ENCODE measurements at places on chromosomes 11 and 22.

- DNase-seq: peak; percentile 72
Observed at GRCh38 chr11:75233754-75234172, 6.8 kb upstream of the TPBGL start.

- no peak for DNase-seq
Observed at GRCh38 chr11:1445741-1446445, 40.7 kb downstream of the MOB2 start.

- DNase-seq: no peak
Observed at GRCh38 chr22:30232716-30233218, 13.8 kb downstream of the LIF start.

DNA sequence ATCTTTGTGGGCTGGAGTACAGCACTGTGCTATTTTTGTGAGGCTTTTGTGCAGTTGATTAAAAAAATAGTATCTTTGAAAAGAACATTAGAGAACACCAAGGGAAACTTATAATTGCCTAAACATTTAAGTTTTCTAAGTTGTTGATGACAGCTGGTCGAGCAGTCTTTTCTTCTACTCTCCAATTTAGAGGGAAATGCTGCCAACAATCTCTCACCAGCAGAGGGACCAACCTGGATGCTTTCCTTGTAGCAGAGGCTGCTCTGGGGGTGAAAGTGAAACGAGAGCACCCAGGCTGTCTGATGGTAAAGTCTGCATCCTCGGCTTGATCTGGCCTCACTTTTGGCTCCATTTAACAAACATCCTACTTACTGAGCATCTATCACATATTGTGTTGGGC lies 1286.5 kb upstream of the TENM4 start:
- peak; percentile 33 for DNase-seq

DNA sequence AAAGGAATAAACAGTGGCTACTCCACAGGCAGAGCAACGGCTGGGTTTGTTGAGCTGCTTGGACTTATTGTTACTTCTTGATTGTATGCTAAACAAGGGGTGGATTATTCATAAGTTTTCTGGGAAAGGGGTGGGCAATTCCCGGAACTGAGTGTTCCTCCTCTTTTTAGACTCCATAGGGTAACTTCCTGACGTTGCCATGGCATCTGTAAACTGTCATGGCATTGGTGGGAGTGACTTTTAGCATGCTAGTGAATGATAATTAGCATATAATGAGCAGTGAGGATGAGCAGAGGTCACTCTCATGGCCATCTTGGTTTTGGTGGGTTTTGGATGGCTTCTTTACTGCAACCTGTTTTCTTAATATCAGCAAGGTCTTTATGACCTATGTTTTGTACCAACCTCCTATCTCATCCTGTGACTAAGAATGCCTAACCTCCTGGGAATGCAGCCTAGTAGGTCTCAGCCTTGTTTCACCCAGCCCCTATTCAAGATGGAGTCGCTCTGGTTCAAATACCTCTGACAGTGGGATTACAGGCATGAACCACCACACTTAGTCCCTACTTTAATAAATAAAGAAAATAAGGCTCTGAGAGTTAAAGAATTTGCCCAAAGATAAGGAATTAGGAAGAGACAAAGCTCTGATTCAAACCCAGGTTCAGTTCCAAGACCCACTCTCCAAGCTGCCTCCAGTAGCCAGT lies 65.6 kb upstream of the CLMP start:
- peak; percentile 41 for DNase-seq

DNA sequence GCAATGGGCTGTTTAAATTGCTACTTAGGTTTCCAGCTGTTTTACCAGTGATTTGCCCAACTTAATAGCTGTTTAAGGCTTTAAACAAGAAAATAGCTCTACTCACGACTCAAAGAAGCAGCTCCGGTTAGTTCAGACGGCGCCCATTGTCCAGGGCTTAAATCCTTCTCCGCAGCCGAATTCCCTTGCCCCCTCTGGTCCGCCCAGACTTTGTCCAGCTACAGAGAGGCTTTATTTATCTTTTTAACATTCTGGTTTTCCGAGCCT lies 20.9 kb upstream of the SCUBE1 start:
- DNase-seq: no peak

DNA sequence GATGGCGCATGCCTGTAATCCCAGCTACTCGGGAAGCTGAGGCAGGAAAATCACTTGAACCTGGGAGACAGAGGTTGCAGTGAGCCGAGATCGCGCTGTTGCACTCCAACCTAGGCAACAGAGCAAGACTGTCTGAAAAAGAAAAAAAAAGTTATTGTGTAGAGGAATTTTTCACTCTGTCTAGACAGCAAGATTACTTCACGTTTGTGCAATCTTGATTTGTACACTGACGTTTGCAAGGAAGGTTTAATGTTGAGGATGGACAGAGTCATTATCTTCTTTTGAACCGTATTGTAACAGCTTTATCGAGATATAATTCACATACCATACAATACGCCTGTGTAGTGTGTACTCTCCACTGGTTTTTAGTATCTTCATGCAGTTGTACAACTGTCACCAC lies 3.7 kb downstream of the CTTN start:
- DNase-seq: no peak

DNA sequence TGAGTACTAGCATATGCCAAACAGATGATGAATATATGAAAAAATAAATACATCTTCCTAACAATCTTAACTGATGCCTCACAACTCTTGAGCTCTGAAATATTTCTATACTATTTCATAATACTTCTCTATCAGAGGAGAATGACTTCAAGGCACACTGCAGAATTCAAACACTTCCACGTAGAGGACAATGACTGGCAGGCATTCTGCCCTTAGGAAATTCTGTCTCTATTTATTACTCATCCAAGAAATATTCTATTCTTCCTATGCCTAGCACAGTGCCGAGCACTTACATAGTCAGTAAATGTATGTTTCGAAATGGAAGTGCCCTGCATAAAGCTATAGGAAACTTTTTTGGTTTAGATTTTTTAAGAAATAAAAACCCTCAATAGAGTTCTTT lies 809.1 kb downstream of the DLG2 start:
- DNase-seq: peak; percentile 86

DNA sequence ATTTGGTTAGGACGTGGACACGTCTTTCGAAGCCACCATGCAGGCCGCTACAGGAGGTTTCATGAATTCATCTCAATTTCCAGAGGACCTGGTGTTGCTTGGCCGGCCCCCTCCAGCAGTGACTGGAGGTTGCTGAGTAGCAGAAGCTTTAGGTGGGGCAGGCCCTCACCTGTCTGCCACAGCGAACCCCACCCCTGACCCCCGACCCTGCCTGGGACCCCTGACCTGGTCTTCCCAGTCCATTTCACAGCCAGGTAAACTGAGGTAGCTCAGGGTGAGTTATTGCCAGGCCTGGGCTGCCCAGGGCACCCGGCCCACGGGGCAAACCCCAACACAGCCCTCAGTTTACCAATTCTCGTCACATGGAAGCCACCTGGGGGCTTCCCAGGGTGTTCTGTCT lies 39.1 kb upstream of the SMIM38 start:
- DNase-seq: no peak

DNA sequence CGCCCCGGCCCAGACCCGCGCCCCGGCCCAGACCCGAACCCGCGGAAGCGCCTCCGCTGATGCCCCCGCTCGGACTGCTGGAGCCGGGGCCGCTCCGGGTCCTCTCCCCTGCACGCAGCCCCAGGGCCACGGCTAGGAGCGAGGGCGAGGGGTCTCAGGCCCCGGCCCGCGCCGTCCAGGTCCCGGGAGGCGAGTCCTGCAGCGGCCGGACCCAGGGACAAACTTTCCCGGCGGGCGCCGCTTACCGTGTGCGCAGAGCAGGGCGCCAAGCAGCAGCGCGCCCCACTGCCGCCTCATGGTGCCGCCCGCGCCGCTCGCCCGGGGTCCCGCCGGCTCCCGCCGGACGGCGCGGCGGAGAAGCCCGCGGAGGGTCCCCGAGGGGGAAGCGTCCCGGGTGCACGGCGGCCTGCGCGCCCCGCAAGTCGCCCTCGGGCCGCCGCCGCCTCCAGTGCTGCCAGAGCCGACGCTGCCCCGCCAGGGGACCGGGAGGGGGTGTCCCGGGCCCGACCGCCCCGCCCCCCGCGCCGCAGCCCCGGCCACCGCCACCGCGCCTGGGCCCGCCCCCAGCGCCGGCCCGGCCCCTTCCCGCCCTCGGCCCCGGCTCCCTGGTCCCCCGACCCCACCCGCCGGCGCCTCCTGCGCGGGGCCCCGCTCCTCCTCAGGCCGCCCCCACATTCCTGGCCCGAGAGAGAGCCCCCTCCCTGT lies at the start of gene LRP4:
TSS of gene LRP4 (minus strand) at position 468 of the 705 bp plus-strand sequence. CDS start at position 297, 171 bp downstream.
- DNase-seq: no peak

GRCh38 chr11:74276581-74276980 lies 34.9 kb downstream of the P4HA3 start:
- peak; percentile 64 for DNase-seq

- no peak for DNase-seq
Observed at GRCh38 chr11:59728154-59728553, 14.5 kb upstream of the OR10V1 start.

GRCh38 chr11:8247312-8247711 lies 16.4 kb downstream of the LMO1 start:
- no peak for DNase-seq
